Stimulated activated naive CD4-positive, alpha-beta T cell (primary cell): ENCODE measurements at places on chromosomes 6 and 20.

DNA sequence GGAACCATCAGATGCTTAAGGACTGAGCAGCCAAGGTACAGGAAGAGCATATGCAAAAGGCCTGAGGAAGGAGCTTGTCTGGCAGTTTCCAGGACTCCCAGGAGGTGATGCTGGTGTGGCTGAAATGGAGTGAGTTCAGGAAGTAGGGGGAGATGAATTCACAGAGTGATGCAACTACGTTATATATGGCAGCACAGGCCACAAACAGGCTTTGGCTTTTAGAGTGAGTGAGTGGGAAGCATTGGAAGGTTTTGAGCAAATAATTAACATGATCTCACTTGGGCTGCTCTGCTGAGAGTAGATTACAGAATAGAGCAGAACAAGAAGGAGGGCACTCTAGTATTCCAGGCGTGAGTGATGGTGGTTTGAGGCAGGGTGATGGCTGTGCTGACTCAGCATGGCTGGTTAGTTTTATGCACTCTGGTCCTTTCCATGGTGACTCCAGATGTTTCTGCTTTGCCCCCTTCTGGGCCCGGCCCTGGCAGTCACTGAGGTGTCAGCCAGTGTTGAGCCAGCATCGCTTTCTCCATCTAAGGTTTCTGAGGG lies 6.5 kb downstream of the BTN2A2 start:
- no peak for DNase-seq

DNA sequence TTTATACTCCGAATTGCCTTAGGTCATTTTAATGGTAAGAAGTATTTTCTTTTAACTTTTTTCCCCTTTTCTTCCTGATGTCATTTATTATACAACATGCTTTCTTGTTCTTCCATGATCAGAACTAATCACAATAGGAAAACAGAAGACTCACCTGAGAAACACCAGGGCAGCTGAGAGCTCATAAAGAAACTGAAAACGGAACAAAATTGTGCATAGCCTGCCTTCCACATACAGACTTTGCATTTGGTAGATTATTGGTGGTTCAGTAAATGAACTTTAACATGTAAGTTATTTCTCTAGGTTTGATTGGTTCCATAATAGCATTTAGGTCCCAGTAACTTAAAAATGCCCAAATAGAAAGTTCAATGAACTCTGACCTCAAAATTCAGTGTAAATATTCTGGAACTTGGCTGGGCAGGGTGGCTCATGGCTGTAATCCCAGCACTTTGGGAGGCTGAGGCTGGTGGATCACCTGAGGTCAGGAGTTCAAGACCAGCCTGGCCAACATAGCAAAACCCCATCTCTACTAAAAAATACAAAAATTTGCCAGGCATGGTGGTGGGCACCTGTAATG lies 161.1 kb upstream of the DTNBP1 start:
- DNase-seq: no peak

DNA sequence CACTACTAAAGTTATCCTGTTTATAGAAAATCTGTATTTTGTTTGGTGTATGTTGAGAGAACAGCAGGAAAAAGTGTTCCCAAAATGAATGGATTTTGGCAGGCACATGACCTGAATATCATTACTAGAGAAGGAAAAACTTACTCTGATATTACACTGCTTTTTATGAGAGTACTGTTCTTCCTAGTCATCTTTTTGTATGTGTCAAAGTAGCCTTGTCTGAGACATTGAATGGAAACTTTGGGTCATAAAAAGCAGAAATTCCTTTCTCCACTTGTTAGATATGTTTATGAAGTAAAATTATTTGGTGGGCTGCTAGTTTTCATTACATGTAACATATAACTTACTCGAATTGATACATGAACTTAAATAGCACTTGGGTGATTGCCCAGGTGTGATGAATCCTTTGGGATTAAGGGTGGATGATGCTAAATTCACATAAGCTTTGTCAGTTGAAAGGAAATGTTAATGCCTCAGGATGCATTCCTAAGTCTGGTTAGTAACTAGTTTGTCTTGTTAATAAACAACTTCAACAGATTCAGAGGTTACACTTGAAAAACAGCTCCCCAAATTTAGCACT lies 206.7 kb downstream of the CENPW start:
- no peak for DNase-seq

DNA sequence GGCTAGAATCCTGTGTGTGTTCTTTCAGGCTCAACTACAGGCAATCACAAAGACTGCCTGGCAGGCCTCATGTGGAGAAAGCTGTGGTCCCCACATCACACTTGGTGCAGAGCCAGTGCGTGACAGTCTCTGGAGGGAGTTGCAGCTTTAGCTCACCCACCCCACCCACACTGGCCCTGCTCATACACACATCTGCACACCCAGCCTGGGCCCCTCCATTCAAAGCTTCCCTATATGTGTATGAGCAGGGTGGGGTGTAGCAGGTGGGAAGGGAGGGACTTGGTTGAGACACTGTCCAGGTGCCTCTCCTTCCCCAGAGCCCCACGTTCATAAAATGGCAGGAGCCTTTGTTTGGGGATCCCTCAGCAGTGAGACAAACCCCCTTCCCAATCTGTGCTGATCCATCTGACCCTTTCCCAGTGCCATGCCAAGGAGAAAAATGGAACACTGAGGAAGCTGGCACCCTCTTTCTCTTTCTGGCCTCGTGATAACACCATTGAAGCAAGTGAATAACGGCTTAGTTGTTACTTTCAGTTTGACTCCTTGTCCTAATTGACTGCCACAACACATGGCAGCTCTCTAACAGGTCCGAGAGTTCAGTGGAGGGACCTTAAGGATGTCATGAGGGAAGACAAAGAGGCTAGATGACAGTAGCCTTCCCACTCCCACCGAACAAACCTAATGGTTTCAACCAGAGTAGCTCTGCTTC lies 53.8 kb upstream of the NRSN1 start:
- no peak for DNase-seq

- no peak for DNase-seq
Measured at GRCh38 chr6:75204959-75205775, 686 bp downstream of the COL12A1 start.

DNA sequence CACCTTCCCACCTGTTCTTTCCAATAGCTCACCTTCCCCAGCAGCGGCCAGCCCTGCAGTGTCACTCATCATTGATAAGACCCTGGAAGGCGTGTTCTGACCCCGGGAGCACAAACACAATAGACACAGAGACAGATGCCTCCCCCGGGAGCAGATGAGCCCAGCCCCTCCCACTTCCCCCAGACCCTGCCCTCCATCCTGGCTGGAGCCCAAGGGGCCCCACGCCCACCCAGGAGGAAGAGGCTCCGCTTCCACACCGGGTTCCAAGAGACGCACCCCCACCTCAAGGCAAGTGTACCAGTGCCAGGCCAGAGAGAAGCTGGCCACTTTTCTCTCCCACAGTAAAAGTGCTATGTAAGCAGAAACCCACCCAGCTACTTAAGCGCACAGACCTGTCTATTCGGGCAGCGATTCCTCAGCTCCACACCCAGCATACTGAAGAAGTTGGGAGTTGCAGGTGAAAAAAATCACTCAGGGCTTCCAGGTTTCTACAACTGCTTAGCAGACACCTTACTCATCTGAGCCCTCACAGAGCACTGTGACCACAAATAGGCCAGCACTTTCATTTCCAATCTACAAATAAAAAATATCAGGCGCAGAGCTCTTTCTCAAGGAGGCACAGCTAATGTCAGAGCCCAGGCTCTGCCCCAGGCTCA lies 93.4 kb upstream of the NXT1 start:
- no peak for DNase-seq

- DNase-seq: no peak
Measured at GRCh38 chr20:9071976-9072726, 3.3 kb downstream of the PLCB4 start.

GRCh38 chr6:104788400-104788799 lies 71.3 kb downstream of the HACE1 start:
- no peak for DNase-seq

GRCh38 chr6:36818756-36819155 lies 20.5 kb downstream of the CPNE5 start:
- DNase-seq: no peak

- no peak for DNase-seq
Measured at GRCh38 chr6:118574051-118574865, 26.2 kb downstream of the PLN start.
